ENCODE measurements at places on chromosomes 13 and 19.

- no peak for DNase-seq
These were observed 5.9 kb upstream of the SAMD1 start for GRCh38 chr19:14096272-14096992.

DNA sequence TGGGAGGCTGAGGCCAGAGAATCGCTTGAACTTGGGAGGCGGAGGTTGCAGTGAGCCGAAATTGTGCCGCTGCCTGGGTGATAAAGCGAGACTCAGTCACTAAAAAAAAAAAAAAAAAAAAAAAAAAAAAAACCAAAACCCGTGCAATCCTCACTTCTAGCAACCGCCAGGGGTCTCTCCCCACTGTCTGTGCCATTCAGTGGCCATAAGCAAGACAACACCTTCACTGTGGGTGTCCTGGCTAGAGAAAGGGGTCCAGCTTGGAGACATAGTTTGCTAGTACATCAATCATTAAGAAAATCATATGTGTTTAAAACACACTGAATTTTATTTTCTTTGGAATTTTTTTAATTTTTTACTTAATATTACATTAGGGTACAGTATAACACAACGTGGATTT, 68.2 kb downstream of the RASL11A start:
- no peak for DNase-seq

DNA sequence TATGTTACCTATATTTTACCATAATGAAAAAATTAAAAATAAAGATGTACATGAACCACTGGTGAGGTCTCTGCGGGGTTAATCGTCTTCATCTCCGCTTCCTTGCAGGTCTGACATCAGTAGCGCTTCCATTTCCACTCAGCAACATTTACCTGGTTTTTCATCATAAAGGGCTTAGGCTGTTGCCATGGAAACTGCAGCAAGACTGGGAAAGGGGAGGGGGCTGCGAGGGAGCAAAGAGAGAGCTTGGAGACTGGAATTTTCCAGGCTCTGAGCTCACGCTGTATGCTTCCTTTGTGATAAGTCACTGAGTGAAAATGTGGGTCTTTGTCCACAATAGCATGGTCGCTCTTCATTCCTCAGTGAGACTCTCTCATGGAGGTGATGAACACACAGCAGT, 136.6 kb upstream of the USP29 start:
- DNase-seq, result no peak

- DNase-seq, result no peak
These were observed at the start of gene CACNG8 for GRCh38 chr19:53962887-53963431. CACNG8 (plus strand) TSS chr19:53962937.

- DNase-seq, result no peak
These were observed 11.8 kb upstream of the LILRA2 start for GRCh38 chr19:54561840-54562239.

DNA sequence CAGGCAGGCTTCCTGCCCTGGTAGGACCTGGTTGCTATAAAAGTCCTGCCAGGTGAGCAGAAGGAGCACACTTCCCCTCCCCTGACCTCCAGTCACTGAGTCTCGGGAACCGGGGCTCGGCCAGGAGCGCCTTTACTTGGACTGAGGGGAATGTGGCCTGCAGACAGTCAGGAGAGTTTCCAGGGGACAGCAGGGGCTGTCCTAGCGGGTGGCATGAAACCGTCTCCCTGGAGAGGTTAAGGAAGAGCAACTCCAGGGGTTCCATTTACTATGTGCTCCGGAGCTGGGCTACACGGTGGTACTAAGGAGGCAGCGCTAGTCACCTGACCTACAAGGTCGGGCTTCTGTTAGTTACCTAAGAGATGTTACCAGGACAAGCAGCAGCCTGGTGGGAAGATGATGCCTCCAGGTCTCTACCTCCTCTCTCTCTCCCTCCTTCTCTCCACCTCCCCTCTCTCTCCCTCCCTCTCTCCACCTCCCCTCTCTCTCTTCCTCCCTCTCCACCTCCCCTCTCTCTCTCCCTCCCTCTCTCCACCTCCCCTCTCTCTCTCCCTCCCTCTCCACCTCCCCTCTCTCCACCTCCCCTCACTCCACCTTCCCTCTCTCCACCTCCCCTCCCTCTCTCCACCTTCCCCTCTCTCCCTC, 4.1 kb upstream of the CNOT3 start:
- DNase-seq, result no peak

- DNase-seq, result no peak
These were observed 2.5 kb upstream of the S1PR4 start for GRCh38 chr19:3175781-3176714.

DNA sequence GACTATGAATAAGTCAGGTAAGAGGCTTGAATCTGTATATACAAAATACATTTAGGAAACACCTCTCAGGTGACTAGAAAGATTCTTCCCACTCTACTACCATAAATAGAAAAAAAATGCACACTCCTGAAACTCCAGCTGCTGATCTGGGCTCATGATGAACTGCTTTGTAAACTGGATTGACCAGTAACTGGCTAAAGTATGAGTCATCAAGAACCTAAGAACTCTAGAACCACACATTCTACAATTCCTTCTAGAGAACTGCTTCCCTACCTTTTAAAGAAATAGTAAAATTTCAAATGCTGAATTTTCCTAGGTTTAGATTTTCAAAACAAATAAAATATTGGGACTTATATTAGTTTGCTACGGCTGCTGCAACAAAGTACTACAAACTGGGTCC, 55.2 kb downstream of the ELF1 start:
- DNase-seq, result no peak

- DNase-seq, result no peak
These were observed 244.2 kb upstream of the SOX21 start for GRCh38 chr13:94956417-94957110.

- DNase-seq, result no peak
These were observed at the start of gene ZNF358 for GRCh38 chr19:7515645-7516151. ZNF358 (plus strand) TSS chr19:7516103; CDS start chr19:7519243, 3,140 bp downstream.

DNA sequence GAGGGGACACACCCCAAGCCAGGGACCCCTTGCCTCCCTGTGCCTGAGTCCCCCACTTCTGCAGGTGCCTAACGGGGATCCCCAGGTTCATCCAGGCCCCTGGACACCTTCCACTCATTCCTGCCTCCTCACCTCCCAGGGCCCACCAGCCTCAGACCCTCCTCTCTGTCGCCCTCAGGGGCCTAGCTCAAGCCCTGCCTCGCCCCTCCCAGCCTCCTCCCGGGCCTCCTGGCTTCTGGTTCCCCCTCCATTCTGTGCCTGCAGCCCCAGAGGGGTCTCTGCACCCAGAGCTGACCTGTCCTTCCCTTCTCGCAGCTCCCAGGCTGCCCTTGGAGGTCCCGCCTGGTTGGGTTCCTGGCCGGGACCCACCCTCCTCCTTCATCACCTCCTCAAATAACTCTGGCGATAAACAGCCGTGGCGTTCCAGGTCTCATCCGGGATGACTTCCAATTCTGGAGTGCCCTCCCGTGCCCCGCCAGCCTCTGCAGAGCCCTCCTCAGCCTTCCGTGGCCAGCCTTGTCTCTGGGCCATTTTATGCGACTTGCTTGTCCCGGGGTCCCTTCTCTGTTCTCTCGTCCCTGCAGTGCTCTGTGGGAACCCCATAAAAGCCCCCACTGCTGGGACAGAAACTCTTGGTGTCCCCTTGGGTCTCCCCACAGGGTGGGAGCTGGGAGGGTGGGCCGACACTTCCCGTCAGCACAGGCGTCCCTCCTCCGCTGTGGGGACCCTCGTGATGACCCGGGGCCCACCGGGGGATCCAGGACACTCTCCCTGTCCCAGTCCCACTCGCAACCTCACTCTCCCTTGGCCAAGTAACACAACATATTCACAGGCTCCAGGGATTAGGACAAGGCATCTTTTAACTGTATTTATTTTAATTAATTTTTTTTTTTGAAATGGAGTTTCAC, 9.2 kb downstream of the JOSD2 start:
- no peak for DNase-seq

GRCh38 chr19:4690361-4690760, 20.2 kb upstream of the MYDGF start:
- DNase-seq, result no peak

DNA sequence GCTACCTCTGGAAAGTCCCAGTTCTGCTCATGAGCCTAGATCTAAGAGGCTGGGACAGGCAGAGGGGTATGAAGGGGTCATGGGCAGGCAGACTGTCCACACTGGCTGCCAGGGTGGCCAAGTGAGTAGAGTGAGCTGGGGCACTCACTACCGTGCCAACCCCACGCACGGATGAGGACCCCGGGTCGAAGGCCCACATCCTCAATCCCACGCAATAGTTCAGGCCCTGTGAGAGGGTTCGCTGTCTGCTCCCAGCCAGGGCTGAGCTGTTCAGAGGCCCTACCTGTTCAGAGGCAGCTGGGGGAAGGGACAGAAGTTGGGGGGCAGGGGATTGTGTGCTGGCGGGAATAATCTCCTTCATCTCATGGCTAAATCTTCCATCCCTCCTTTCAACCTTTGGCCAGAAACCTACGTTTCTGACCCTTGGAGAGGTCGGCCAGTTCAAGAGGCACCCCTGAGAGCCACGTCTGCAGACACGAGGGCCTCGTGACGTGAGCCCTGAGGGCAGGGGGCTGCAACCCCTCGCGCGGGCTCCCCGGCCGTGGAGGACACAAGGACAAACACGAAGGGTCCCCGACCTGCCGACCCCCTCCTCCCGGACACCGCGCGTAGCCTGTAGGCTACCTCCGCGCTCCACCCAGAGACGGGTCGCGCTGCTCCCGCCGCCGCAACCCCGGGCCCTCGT, 1.0 kb upstream of the RPS5 start:
- no peak for DNase-seq

- DNase-seq, result no peak
These were observed 4.4 kb downstream of the DOCK6 start for GRCh38 chr19:11257846-11258380.

DNA sequence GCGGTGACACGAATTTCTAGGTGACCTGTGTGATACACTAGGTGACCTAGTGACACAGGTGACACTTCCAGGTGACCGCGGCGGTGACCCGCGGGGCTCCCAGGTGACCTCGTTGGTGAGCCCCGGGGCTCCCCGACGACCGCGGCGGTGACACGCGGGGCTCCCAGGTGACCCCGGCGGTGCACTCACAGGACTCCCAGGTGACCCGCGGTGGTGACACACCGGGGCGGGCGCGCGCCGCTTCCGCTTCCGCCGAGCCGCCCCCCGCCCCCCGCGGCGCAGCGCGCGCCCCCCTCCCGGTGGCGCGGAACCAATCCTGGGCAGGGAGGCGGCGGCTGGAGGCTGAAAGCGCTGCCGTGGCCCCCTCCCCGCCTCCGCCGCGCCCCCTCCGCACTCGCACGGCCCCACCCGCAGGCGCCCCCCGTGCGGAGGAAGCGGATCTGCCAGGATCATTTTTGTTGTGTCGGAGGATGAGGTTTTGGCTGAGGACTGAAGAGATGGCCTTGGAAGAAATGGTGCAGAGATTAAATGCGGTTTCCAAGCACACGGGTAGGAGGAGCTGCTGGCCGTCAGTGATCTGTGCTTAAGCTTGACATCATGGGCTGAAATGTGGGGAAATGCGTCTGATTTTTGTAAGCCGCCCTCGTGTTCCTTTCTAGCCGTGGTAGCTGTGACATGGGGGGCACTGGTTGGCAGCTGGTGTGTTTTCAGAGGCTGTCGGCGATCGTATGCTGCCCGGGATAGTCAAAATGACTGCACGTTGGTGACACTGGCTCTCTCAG, at the start of gene MCF2L:
Gene MCF2L (plus strand): TSS at position 305 of the 782 bp plus-strand sequence. CDS start 166 bp downstream, at position 471.
- no peak for DNase-seq

DNA sequence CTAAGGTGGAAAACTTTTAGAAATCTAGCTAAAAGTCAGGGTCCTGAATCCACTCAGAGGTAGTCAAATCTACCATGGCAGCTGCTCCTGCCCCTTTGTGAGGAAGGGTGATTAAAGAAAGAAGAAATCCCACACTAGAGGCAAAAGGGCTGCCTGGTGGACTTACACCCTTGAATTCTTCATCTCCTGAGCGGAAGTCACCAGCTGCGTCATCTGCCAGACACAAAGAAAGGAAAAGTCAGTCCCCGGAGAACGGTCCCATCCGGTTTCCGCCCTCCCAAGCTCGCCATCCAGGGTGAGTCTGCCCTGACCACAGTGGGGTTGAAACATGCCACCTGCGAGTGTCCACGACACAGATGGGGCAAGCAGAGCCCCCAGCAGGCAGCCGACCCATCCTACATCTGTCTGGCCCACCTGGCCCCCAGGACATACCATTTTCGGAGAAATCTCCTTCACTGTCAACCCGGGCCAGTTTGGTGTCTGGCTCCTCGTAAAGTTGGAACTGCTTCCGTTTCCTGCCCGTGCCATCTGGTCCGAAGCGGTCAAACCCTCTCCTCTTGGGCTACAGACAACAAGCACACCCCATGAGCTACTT, 7.7 kb downstream of the AKAP8 start:
- DNase-seq, result no peak

GRCh38 chr13:64234255-64234654, 2818.6 kb upstream of the PCDH20 start:
- no peak for DNase-seq

DNA sequence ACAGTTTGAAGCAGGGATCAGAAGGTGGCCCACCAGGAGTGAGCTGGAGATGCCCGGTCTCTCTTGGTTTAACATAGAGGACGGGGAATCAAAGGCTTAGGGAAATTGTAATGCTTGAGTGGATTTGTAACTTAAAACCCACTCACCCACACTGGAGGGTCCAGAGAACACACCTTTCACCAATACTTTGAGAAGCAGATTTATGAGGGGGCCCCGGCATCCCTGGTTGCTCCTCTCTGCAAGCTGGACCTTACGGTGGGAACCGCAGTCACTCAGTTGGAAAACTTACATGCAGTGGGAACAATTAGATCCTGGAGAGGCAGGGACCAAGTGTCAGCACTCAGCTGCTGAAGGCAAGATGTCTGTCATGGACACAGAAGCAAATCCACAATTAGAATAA, 20.5 kb downstream of the PPP5C start:
- DNase-seq, result no peak

Measured in bone marrow (tissue), 2 donors.